ENCODE measurements at places on chromosomes 12 and 14. TPM values are rescaled to one million over a fixed set of nuclear protein-coding genes. Genes with fewer than 3 reads are reported as not detected.

DNA sequence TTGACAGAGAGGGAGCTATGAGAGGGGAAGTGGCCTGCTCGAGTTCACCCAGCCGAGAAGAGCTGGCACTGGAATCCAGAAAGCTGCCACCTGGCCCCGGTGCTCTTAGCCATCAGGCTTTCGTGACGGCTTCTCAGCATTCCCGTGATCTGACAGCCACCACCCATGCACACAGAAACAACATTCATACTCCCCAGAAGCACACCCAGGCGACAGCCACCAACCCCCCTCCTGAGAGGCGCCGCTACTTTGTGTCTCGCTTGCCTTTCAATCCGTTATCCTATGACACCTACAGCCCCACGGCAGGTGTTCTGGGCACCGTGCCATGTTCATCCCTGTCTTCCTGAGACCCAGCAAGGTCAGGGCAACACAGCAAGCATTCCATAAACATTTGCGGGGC is 31.4 kb downstream of the PSMC1 start:
- H3K4me1 ChIP-seq, result no peaks in the 10 kb centered on the region
- H3K27me3 ChIP-seq, result no peaks in the 10 kb centered on the region
- H3K36me3 ChIP-seq, result peaks cover 32% of the 10 kb centered on the region

GRCh38 chr14:91453744-91454143 is 36.1 kb upstream of the CCDC88C start:
- no peak overlapping the region for H3K4me3 ChIP-seq
- peaks cover 4% of the 10 kb centered on the region for H3K4me1 ChIP-seq
- H3K36me3 ChIP-seq, result no peaks in the 10 kb centered on the region
- DNase-seq, result no peak
- H3K27me3 ChIP-seq, result no peaks in the 10 kb centered on the region

- H3K27ac ChIP-seq, result no peak overlapping the region
- no peaks in the 10 kb centered on the region for H3K4me1 ChIP-seq
- DNase-seq, result no peak
- H3K4me3 ChIP-seq, result no peak overlapping the region
Measured at GRCh38 chr14:47590767-47591495, 84.5 kb downstream of the MDGA2 start.

- peaks cover 29% of the 10 kb centered on the region for H3K27me3 ChIP-seq
- DNase-seq, result no peak
- no peaks in the 10 kb centered on the region for H3K36me3 ChIP-seq
- H3K4me3 ChIP-seq, result peak overlapping the region; percentile 25
- peaks cover 2% of the 10 kb centered on the region for H3K4me1 ChIP-seq
Measured at GRCh38 chr14:38208618-38209562, 1.2 kb downstream of the SSTR1 start.

DNA sequence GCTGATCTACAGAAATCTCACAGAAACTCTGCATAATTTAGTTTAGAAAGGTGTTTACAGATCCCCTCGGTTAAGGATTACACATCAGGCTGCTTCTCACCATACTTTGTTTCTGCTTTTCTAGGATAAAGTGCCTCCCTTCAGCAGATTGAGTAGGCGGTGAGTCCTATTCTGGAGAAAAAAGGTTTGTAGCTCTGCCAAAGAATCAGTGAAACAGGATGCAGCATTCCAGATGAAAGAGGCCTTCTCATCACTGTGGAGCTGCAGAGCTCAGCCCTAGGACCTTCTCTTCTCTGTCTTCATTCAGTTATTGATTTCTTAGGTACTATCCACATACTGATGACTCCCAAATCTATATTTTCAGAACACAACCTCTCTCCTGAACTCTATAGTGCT is 155.5 kb upstream of the KRR1 start:
- no peaks in the 10 kb centered on the region for H3K27me3 ChIP-seq
- no peak overlapping the region for H3K27ac ChIP-seq
- H3K4me1 ChIP-seq, result no peaks in the 10 kb centered on the region
- no peak overlapping the region for H3K4me3 ChIP-seq
- no peaks in the 10 kb centered on the region for H3K36me3 ChIP-seq
- no peak for DNase-seq

- H3K36me3 ChIP-seq, result peaks cover 19% of the 10 kb centered on the region
- no peaks in the 10 kb centered on the region for H3K4me1 ChIP-seq
- H3K27ac ChIP-seq, result no peak overlapping the region
- H3K4me3 ChIP-seq, result no peak overlapping the region
Measured at GRCh38 chr14:64082837-64083236, 211.3 kb downstream of the ESR2 start.

GRCh38 chr14:96162741-96163140 is 41.9 kb upstream of the BDKRB2 start:
- no peak overlapping the region for H3K4me3 ChIP-seq
- H3K27me3 ChIP-seq, result no peaks in the 10 kb centered on the region
- no peaks in the 10 kb centered on the region for H3K4me1 ChIP-seq
- H3K36me3 ChIP-seq, result no peaks in the 10 kb centered on the region

DNA sequence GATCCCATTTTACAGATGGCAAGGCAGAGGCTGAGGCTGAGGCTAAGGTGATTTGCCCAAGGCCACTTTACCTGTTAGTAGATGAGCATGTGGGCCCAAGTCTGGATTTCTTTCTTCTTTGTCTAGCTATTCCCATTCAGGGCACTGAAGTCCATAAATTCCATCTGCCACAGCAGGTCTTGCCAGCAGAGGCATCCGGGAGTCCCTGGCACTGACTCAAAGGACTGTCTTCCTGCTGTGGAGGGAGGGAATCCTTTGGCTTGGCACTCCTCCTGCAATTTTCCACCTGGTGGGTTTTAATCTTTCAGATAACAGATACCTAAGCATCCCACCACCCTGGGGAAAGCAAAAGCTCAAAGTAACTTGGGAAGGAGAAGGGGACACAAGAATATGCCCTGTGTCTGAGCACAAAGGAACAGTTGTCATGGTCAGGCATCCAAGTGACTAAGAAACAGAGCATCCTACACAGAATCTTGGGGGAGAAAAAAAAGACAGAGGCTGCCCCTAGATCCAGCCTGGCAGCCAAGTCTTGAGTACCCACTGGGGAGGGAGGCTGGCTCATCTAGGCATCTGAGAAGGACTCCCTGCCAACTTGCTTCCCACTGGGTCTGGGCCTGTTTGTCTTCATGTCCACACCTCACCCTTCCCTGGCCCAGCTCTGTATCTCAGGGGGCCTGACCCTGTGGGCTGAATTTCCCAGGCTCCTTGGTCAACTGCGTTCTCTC is 35.6 kb upstream of the CMKLR1 start:
- H3K4me1 ChIP-seq, result no peaks in the 10 kb centered on the region
- H3K27me3 ChIP-seq, result peaks cover 21% of the 10 kb centered on the region
- H3K36me3 ChIP-seq, result peaks cover 18% of the 10 kb centered on the region
- no peak for DNase-seq
- no peak overlapping the region for H3K4me3 ChIP-seq

- peaks cover 11% of the 10 kb centered on the region for H3K4me1 ChIP-seq
- no peaks in the 10 kb centered on the region for H3K36me3 ChIP-seq
- H3K27ac ChIP-seq, result no peak overlapping the region
- DNase-seq, result no peak
- H3K4me3 ChIP-seq, result no peak overlapping the region
Measured at GRCh38 chr12:114414031-114414865, 8.3 kb upstream of the TBX5 start.

GRCh38 chr12:26046906-26047305 is 77.9 kb downstream of the BHLHE41 start:
- no peaks in the 10 kb centered on the region for H3K36me3 ChIP-seq
- H3K27me3 ChIP-seq, result no peaks in the 10 kb centered on the region

DNA sequence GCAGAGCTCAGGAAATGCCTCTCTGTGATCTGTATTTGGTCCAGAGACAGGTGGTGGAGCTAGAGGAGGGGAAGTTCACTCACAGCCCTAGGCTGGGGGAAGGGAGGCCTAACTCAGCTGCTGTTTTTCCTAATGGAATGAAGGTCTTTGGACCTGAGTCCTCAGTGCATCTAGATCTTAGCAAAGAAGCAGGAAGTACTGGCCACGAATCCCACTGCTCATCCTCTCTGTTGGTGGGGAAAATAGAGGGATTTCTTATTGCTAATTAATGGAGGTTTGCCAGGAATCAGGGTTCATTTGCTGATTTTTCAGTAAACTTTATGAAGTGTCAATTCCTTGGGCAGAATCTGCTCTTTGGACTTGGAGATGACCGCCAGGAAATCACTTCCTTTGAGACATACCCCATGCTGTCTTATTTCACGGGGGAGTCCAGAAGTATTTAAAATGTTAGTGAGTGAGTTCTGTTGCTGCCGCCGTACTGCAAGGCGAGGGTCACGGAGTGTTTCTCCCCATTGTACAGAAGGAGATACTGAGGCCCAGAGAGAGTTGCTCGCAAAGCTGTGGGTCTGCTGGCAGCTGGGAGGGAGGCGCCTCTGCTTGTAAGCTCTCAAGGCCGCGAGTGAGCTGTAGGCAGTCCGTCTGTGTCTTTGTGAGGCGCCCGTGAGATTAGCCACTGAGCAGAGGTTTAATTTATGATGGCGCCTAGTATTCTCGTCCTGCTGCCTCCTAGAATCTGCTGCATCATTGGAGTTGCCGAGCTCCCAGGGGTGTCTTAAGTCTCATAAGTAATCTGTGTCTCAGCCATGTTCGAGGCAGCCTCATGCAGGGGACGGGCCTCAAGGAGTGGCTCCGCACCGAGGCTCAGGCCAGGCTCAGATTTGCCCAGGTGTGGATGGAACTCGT is 88.2 kb downstream of the TSPAN9 start:
- peaks cover 29% of the 10 kb centered on the region for H3K27me3 ChIP-seq
- H3K36me3 ChIP-seq, result peaks cover 11% of the 10 kb centered on the region
- H3K4me3 ChIP-seq, result no peak overlapping the region

- DNase-seq, result no peak
- no peak overlapping the region for H3K4me3 ChIP-seq
- H3K27ac ChIP-seq, result no peak overlapping the region
- H3K36me3 ChIP-seq, result no peaks in the 10 kb centered on the region
- peaks cover 8% of the 10 kb centered on the region for H3K27me3 ChIP-seq
Measured at GRCh38 chr12:77679686-77680085, 151.0 kb upstream of the NAV3 start.

GRCh38 chr12:3487027-3487426 is 4.0 kb upstream of the PRMT8 start:
- H3K27ac ChIP-seq, result no peak overlapping the region
- no peaks in the 10 kb centered on the region for H3K36me3 ChIP-seq
- H3K27me3 ChIP-seq, result peaks cover 54% of the 10 kb centered on the region

- no peak overlapping the region for H3K4me3 ChIP-seq
- no peaks in the 10 kb centered on the region for H3K27me3 ChIP-seq
- no peaks in the 10 kb centered on the region for H3K4me1 ChIP-seq
- no peaks in the 10 kb centered on the region for H3K36me3 ChIP-seq
- no peak for DNase-seq
Measured at GRCh38 chr14:68886109-68886434, 93.0 kb downstream of the ACTN1 start.

GRCh38 chr12:42291680-42292079 is 34.2 kb downstream of the ZCRB1 start:
- no peaks in the 10 kb centered on the region for H3K4me1 ChIP-seq
- DNase-seq, result no peak
- no peaks in the 10 kb centered on the region for H3K36me3 ChIP-seq
- no peak overlapping the region for H3K27ac ChIP-seq
- peaks cover 17% of the 10 kb centered on the region for H3K27me3 ChIP-seq
- no peak overlapping the region for H3K4me3 ChIP-seq

- no peaks in the 10 kb centered on the region for H3K36me3 ChIP-seq
- no peaks in the 10 kb centered on the region for H3K4me1 ChIP-seq
- no peak overlapping the region for H3K4me3 ChIP-seq
- no peak for DNase-seq
Measured at GRCh38 chr12:130394906-130395305, 57.2 kb downstream of the PIWIL1 start.

- no peak overlapping the region for H3K4me3 ChIP-seq
- no peak for DNase-seq
- H3K27ac ChIP-seq, result no peak overlapping the region
- H3K27me3 ChIP-seq, result peaks cover 45% of the 10 kb centered on the region
Measured at GRCh38 chr12:52631676-52632459, 13.5 kb upstream of the KRT73 start.

GRCh38 chr14:23895480-23895879 is 58.1 kb upstream of the DHRS4 start:
- no peak for DNase-seq
- no peaks in the 10 kb centered on the region for H3K36me3 ChIP-seq
- no peaks in the 10 kb centered on the region for H3K4me1 ChIP-seq

- H3K27ac ChIP-seq, result no peak overlapping the region
- H3K4me3 ChIP-seq, result peak overlapping the region; percentile 79
- no peak for DNase-seq
- H3K36me3 ChIP-seq, result no peaks in the 10 kb centered on the region
- H3K27me3 ChIP-seq, result peaks cover 31% of the 10 kb centered on the region
Measured at GRCh38 chr14:33946679-33947476, 4.0 kb downstream of the EGLN3 start.

DNA sequence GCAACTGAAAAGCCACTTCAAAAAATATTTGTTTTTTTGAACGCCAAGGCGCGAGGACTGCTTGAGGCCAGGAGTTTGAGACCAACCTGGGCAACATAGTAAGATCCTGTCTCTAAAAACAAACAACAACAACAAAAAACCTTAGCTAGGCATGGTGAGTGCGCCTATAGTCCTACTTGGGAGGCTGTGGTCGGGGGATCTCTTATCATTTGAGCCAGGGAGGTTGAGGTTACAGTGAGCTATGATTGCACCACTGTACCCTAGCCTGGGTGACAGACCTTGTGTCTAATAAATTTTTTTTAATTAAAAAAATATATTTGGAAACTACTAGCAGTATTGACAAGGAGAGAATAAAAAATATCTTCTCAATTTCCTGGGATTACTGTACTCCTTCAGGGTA is 113.1 kb downstream of the TRAFD1 start:
- DNase-seq, result no peak
- no peak overlapping the region for H3K27ac ChIP-seq
- no peaks in the 10 kb centered on the region for H3K4me1 ChIP-seq
- H3K4me3 ChIP-seq, result no peak overlapping the region
- H3K27me3 ChIP-seq, result no peaks in the 10 kb centered on the region

DNA sequence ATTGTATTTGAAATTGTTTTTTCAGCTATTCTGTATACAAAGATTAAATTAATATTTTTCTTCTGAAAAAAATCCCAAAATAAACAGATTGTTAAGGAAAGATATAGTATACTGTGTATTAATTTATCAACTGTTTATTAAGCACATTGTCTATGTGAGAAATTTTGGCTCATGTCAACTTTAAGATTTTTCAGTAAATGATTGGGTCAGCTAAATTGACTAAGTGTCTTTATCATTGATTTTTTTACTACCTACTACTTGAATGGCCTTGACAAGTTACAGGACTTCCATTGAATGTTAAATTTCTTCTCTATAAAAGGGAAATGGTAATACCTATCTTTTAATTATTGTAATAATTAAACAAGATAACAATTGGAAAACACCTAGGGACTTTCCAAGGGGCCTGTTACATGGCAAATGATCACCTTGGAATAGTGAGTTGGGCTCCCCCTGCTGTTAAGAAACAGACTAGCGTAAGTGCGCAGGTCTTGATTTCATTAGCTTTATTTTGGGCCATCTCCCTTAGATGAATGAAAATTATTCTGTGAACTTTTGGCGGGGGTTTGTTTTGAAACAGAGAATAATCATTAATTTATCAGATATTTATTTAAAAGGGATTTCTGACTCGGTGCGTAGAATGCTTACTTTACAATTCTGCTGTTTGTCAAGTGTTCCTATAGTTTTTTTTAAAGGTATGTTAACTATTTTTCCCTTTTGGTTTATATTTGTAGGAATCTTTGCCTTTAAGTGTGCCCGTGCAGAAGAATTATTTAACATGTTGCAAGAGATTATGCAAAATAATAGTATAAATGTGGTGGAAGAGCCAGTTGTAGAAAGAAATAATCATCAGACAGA is 14.5 kb upstream of the CCT2 start:
- H3K36me3 ChIP-seq, result no peaks in the 10 kb centered on the region
- H3K27me3 ChIP-seq, result no peaks in the 10 kb centered on the region
- DNase-seq, result peak; percentile 62
- peak overlapping the region; percentile 22 for H3K27ac ChIP-seq

GRCh38 chr14:28635387-28635786 is 131.2 kb upstream of the FOXG1 start:
- no peaks in the 10 kb centered on the region for H3K4me1 ChIP-seq
- no peaks in the 10 kb centered on the region for H3K27me3 ChIP-seq

ZDHHC22 gene
- not detected for polyA plus RNA-seq

ZNF891 gene
- polyA plus RNA-seq, result 0.84 TPM

SMCO2 gene
- not detected for polyA plus RNA-seq

GARIN6 gene
- not detected for polyA plus RNA-seq

NRL gene
- polyA plus RNA-seq, result 8.9 TPM

B4GALNT1 gene
- polyA plus RNA-seq, result not detected
